ENCODE measurements at places on chromosomes 3 and 15.

DNA sequence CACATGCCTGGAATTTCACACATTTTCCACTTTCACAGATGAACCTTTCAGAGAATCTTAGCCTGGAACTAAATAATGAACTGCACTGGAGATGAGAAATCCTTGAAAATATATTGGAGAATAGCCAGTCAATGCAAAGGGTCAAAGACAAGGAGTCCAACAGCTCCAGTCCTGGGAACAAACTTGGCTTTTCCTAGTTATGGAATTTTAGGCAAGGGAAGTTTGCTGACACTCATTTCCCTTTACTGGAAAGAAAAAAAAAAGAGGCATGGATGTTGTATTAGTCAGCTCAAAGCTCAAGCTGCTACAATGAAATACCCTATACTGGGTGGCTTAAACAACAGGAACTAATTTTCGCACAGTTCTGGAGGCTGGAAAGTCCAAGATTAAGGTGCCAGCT lies 690.8 kb upstream of the ARPP21 start:
- DNase-seq = no peak

DNA sequence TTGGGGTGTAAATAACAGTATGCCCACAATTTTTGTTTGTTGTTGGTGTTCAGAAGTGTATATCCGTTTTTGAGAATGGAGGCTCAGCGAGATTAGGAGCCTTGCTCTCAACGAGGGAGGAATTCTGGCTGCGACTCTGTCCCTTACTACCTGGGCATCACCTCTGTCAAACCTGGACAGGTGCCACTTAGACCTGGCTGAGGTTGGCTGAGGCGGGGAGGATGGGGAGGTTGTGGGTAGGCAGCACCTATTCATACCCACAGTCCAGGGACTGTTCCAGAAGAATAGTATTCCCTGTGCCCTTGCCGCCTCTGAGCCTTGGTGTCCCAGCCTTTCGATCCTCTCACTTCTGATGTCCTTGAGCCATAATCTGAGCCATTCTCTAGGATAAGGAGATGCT lies 99.9 kb downstream of the LINGO1 start:
- DNase-seq = no peak

- no peak for DNase-seq
Measured at GRCh38 chr15:25439369-25439836, 579 bp upstream of the UBE3A start.

DNA sequence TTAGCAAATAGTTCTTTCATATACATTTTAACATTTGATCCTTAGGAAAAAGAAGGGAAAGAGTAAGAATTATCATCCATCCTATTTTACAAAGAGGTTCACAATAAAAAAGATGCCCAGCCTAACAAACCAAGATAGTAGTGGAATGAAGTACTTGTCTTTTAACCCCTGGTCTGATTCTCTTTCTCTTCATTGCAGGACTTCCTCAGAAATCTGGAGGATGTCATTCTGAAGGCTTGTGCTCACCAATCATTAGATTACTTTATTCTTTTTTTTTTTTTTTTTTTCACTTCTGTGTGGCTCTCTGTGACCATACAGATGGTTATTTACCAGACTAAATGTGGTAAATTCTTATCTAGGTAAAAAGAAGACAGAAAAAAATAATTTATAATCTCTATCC lies 7.0 kb downstream of the HDGFL3 start:
- no peak for DNase-seq
